T-cell (primary cell): ENCODE measurements at places on chromosomes 5 and 9.

DNA sequence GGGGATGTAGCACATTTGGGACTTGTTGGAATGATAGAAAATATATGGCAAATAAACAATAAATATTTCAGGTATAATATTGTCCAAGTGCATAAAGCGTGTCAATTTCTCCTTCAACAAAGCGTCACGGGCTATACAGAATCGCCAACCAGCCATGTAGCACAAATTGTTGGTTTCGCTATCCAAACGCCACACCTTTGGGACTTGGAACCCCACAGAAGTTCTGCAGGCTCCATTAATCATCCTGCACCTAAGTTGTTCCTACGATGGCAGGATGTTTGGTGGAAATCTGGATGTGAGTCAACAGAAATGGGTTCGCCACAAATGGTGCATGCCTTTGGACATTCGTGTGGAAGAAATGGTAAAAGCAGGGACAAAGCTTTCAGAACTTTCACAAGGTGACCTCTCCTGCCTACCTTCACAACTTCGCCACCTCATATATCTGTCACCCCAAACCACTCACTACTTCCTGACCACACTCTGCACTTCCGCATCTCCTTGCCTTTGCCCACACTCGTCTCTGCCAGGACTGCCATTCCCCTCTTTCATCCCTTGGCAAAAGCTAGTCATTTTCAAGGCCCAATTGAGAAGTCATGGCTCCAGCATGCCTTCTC lies 95.7 kb downstream of the LHFPL2 start:
- no peaks in the 10 kb centered on the region for H3K27me3 ChIP-seq
- no peak overlapping the region for H3K4me3 ChIP-seq
- no peaks in the 10 kb centered on the region for H3K4me1 ChIP-seq
- DNase-seq: no peak

- H3K27ac ChIP-seq: no peak overlapping the region
- H3K36me3 ChIP-seq: no peaks in the 10 kb centered on the region
- H3K4me3 ChIP-seq: no peak overlapping the region
- DNase-seq: no peak
Observed at GRCh38 chr5:45417285-45417998, 278.7 kb downstream of the HCN1 start.

DNA sequence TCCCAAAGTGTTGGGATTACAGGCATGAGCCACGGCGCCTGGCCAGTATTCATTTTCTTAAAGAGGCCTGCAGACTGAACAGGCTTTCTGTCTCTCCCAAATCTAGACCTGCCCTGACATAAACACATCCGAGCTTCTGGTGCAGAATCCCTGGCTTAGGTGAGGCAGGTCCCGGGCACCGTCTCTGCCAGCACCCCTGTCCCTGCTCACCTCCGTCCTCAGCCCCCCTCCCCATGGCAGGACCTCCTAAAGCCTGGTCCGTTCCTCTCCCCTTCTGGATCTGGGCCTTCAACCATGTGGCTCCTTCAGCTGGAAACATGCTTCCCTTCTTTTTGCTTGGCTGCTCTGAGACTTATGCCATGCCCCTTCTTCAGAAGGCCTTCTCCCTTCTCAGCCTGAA lies 22.7 kb upstream of the RXRA start:
- H3K4me1 ChIP-seq: no peaks in the 10 kb centered on the region
- H3K4me3 ChIP-seq: no peak overlapping the region
- H3K27me3 ChIP-seq: peaks cover 14% of the 10 kb centered on the region
- no peak overlapping the region for H3K27ac ChIP-seq

DNA sequence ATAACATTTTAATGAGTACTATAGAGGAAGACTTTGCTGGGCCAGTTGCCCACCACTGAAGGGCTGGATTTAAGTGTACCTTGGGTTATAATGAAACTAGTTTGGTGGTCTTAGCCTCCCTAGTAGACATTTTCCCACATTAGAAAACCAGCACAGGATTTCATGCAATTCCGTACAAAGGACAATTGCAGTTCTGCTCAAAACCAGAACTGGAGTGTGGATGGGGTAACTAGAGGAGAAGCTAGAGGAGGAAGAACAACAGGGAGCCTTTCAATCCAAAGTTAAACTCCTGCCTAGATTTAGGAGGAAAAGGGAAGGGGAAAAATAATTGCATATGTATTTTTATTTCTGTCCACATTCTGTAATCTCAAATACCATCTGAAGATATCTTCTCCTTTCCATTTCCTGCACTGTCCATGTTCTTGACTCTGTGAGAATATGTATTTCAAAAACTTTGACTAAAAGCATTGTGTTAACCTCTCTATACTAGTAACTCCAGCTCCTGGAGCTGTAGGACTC lies 97.5 kb upstream of the SSBP2 start:
- no peak overlapping the region for H3K4me3 ChIP-seq
- H3K4me1 ChIP-seq: peaks cover 20% of the 10 kb centered on the region
- DNase-seq: no peak
- no peaks in the 10 kb centered on the region for H3K27me3 ChIP-seq

- H3K36me3 ChIP-seq: no peaks in the 10 kb centered on the region
- peaks cover 4% of the 10 kb centered on the region for H3K4me1 ChIP-seq
- no peak overlapping the region for H3K4me3 ChIP-seq
Observed at GRCh38 chr9:109442716-109443115, 55.4 kb downstream of the PTPN3 start.

DNA sequence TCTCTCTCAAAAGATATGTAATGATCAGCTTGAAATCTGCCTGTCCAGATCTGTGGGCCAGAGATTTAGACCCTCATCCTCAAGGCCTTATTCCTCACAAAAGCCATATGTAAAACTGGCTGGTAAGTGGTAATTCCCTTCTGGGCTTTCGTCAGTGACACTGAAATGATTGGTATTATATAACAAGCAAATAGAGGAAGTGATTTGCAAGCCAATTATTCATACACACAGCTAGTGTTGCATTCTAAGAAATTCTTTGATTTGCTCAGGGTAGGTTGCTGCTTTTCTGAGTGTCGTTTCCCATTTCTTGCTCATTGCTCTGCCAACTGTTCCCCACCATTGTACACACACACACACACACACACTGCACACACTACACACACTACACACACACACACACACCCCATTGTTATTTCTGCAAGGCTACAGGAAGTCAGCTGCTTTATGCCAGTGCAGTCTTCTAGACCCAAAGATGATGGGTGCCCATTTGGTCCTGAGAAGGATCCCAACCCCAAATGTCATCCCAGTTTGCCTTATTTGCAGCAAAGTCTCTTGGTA lies 76.8 kb downstream of the PRLR start:
- no peaks in the 10 kb centered on the region for H3K27me3 ChIP-seq
- DNase-seq: no peak
- H3K4me3 ChIP-seq: no peak overlapping the region
- no peaks in the 10 kb centered on the region for H3K4me1 ChIP-seq
- no peak overlapping the region for H3K27ac ChIP-seq

DNA sequence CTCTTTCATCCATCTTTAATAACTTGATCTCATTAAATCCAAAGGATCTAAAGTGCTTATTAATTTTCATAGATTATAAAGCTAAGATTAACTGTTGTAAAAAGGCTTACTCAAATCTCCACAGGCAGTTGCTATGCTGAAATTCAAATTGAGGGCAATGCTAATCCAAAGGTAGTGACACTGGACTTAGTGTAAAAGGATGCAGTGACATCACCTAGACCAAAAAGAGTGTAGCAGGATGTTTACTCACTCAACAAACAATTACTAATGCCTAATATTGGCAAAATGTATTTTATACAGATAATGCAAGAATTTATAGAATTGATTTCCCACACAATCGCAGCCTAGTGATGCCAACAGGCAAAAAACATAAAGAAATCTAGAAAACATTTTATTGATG lies 756.2 kb downstream of the CDH9 start:
- DNase-seq: no peak
- no peak overlapping the region for H3K4me3 ChIP-seq
- no peaks in the 10 kb centered on the region for H3K36me3 ChIP-seq
- no peaks in the 10 kb centered on the region for H3K4me1 ChIP-seq

DNA sequence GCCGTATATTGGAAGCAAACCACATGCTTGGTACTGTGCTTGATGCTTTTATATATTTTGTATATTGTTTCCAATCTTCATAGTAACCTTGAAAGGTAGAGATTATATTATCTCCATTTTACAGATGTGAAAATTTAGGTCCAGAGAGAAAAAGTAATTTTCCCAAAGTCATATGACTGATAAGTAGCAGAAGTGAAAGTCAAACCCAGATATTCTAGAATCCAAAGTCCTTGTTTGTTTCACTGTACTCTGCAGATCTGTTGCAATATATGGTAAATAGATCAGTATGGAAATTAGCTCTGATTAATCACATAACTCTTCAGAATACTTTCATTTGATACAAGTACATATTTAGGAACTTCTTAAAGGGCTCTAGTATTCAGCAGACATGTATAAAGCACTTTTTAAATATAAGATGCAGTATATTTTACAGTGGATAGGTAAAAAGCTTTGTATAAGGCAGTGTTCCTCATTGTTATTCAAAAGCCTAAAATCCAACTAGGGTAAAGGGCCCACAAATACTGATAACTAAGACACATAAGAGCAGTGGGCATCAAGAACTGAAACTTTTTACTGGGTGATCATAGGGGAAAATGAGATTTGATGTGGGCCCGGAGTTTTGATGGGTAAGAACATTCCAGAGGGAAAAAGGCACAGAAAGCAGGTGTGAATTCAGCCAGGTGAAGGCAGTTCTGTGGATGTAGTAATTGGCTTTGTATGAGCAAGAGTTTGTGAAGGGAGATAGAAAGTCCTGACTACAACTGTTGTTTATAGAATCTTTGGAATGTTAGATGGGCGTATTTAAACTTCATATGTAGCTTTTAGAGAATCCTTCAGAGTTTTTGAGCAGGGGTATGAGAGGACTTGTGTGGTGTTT lies 25.0 kb downstream of the NDFIP1 start:
- H3K36me3 ChIP-seq: peaks cover 48% of the 10 kb centered on the region
- peaks cover 15% of the 10 kb centered on the region for H3K4me1 ChIP-seq
- DNase-seq: no peak
- H3K27ac ChIP-seq: no peak overlapping the region

- DNase-seq: no peak
- H3K4me1 ChIP-seq: no peaks in the 10 kb centered on the region
- H3K4me3 ChIP-seq: no peak overlapping the region
- no peaks in the 10 kb centered on the region for H3K27me3 ChIP-seq
Observed at GRCh38 chr5:123273095-123273494, 150.1 kb downstream of the CEP120 start.

DNA sequence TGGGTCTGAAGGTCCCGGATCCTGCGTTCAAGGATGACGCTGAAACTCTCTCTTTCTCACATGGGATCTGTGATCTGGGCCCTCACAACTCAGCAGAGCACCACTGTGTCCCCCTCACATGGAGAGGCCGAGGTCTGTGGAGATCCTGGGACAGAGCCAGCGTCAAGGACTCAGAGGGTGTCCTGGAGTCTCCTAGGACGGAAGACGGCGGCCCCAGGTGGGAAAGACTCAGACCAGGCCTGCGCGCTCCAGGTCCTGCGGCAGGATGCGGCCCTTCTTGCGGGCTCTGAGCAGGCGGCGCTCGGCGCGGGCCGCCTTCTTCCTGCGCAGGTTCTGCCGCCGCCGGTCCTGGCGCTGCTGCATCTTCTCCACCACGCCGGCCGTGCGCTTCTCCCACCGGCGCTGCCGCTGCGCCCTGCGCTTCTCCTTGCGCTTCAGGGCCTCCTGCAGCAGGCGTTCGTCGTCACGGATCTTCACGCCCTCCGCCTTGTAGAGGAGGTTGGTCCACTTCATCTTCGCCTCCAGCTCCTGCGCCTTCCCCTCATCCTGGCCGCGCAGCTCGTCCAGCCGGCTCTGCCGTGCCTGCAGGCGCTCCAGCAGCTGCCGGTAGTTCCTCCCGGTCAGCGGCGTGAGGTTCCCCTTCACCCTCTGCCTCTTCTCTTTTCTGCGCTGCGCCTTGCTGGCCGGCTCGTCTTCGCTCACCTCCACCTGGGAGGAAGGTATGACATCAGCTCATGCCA lies 4.2 kb downstream of the SURF6 start:
- H3K4me1 ChIP-seq: peaks cover 34% of the 10 kb centered on the region
- no peaks in the 10 kb centered on the region for H3K27me3 ChIP-seq
- H3K27ac ChIP-seq: no peak overlapping the region

DNA sequence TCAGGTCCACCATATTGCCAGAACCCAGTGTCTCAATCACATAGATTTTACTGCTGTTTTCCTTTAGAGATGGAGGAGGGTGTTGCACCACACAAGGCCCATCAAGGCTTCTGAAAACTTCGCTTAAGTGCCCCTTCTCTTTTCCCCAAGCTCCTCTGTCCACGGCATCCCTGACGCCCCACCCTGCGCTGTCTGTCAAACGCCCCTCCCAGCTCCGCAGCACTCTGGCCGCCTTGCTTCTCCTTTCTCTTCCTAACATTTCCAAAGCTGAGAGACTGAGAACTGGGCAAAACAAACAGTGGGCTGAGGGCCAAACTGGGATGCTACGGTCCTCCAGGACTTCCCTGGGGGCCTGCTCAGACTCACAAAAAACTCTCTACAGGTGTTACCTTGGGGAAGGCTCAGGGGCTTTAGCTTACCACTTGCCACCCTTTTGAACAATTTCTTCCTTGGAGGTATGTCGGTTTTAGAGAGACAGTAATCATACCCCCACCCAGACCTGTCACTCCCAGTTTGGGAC lies 28.3 kb upstream of the ERGIC1 start:
- DNase-seq: no peak
- H3K4me3 ChIP-seq: no peak overlapping the region
- H3K27me3 ChIP-seq: peaks cover 3% of the 10 kb centered on the region
- H3K4me1 ChIP-seq: no peaks in the 10 kb centered on the region

- no peak overlapping the region for H3K27ac ChIP-seq
- no peak for DNase-seq
- H3K4me1 ChIP-seq: no peaks in the 10 kb centered on the region
- no peak overlapping the region for H3K4me3 ChIP-seq
- H3K27me3 ChIP-seq: no peaks in the 10 kb centered on the region
Observed at GRCh38 chr5:37851305-37851704, 11.5 kb upstream of the GDNF start.

DNA sequence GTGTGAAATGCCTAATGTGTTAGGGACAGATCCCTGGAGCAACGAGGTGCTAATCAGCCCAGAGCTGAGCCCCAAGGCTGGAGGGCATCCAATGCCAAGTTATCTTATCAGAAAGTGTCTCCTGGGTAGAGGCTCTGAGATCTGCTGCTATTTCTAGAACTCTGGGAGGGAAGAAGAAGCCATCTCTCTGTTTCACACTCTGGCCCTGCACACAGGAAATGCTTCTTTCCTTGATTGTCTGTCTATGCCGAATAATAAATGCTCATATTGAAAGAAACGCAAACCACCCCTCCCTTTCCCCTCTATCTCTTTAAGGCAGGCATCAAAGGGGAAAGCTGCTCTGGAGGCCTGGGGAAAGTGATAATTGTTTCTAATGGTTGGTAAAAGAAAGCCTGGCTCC lies 166.7 kb downstream of the PAPPA start:
- no peaks in the 10 kb centered on the region for H3K4me1 ChIP-seq
- H3K4me3 ChIP-seq: no peak overlapping the region
